ENCODE measurements at places on chromosomes 3 and 15.

GRCh38 chr3:185153171-185153771, 411 bp upstream of the C3orf70 start:
- DNase-seq = peak; percentile 40

DNA sequence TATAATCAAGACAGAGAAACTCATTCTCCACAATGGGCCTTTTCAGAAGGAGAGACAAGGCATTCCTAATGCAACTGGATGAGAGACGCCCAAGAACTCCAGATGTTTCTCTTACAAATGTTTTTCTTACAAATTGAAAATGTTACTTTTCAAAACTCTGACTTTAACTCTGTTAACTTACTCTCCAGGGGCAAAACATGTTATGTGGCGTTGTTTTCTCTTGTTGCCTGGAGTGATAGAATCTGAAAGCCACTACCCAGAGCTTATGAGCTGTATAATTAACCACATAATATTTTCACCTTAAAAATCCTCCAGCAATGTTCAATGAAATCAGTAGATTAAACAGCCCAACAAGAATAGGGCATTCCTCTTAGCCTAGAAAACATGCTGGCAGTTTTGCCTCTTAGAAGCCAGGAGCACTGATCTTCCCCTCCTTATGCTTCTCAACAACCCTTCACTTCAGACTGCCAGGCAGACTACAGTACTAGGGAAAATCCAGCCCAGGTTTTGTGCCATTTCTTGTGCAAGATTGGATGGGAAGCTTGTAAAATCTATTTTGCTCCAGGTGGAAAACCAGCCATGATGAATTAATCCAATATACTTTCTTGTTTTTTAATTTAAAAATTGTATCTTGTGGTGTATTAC, 186.7 kb upstream of the GADL1 start:
- no peak for DNase-seq

GRCh38 chr15:92531406-92531805, 124.2 kb downstream of the FAM174B start:
- DNase-seq = no peak

- no peak for DNase-seq
Measured at GRCh38 chr3:54003136-54003535, 111.5 kb upstream of the SELENOK start.

DNA sequence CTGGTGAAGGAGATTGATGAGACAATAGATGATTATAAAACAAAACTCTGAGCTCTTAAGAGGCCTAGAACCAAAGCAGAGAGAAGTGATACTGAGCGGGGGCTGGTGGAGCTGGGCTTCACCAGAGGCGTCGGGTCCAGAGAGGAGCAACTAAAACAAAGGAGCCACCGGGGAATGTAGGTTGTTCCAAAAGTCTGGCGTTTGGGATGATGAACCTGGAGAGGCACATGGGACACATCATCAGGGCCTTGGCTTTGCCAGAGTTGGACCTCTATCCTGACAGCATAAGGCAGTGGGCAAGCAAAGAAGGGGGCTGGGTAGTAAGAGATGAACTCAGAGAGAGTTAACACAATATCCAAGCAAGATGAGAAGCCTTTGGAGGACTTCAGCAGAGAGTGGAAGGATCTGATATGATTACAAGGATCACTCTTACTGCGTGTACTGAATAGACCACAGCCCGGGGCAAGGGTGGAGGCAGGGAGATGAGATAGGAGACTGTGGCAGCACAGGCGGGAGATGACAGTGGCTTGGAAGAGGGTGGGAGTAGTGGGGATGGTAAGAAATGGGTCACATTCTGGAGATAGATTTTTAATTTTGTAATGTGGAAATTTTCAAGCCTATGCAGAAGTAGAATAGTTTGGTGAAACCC, 36.0 kb upstream of the RASA2 start:
- no peak for DNase-seq

GRCh38 chr3:86978111-86978551, 12.8 kb downstream of the VGLL3 start:
- DNase-seq = no peak

DNA sequence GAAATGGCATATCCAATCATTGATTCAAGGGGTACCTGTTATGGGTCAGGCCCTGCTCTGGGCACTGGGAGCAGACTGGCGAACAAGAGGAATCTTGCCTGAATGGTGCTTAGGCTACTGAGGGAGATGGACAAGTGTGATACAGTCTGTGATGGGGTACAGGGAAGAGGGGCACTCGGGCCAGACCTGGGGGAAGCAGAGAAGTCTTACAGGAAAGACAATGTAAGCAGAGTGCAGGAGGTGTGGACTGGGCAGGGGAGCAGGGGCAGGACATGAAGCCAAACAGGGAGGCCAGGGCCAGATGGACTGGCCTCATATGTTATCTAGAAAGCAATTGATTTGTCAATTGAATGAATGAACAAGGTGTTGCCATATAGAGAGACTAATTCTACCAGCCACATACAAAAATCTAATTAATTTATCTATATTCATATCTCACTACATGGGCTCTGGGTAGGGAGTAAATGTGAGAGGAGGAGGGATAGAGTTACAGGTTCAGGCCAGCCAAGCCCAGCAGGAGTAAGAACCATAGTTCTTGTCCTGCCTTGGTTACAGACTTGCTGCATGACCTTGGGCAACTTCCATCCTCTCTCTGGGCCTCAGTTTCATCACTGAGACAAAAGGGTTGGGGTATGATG, 3.6 kb upstream of the IGDCC4 start:
- no peak for DNase-seq

DNA sequence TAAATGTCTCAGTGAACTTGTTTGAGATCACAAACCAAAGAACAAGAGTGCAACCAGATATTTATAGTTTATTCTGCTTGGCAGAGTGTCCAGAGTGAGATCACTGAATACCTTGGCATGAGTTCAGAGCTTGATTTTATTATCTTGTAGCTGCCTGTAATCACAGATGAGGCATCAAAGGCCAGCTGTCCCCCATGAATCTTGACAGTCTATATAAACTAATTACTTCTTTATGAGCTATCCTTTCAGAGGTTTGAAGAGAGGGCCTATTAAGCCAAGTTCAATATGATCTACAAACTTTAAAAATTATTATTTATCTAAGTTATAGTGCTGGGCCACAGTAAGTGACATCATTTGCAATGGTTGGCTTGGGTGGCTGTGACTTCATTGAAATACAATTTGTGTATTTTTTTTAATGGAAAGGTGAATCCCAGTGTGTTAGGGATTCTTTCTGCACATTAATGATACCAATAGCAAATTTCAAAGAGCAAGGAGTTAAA, 251.5 kb downstream of the CLSTN2 start:
- no peak for DNase-seq

GRCh38 chr3:161579395-161580126, 83.0 kb downstream of the OTOL1 start:
- DNase-seq = no peak

DNA sequence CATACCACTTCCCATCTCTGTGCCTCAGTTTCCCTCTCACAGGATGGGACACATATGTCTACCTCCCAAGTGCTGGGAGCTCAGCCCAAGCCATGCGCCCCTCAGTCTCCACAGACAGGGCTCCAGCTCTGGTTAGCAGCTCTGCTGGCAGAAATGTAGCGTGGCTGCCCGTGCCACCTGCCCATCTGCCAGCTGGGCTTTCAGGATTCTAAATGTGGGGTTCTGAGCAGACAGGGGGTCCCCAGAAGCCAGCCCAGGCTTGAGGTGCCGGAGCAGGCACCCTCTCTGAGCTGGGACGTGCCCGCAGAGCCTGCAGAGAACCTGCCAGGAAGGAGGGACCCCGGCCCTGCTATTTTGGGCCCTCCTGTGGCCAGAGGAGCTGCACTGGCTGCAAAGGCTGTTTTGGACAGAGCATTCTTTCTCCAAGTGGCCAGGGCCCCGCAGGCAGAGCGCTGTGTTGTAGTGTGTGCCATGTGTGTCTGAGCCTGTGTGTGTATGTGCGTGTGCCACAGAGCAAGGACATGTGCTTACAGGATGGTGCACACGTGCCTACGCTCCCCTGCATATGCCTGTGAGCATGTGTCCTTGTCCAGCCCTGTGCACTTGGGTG, 31.7 kb downstream of the PSTPIP1 start:
- peak; percentile 20 for DNase-seq

DNA sequence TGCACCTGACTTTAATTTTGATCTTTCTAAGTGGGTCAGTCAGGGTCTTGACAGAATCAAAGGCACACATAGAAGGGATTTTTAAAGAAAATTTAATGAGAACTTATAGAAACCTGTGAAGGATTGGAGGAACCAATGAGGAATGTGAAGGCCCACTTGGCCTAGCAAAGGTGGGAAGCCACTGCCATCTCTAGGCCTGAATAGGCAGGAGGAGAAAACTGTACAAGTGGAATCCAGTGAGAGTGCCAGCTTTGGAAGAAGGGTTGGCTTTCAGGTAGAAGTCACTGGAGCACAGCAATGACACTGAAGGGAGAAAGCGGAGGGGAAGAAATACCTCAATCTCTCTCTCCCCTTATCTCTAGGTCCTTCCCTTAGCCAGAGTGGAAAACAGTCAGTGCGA, 380.7 kb upstream of the KCNMB2 start:
- DNase-seq = no peak

DNA sequence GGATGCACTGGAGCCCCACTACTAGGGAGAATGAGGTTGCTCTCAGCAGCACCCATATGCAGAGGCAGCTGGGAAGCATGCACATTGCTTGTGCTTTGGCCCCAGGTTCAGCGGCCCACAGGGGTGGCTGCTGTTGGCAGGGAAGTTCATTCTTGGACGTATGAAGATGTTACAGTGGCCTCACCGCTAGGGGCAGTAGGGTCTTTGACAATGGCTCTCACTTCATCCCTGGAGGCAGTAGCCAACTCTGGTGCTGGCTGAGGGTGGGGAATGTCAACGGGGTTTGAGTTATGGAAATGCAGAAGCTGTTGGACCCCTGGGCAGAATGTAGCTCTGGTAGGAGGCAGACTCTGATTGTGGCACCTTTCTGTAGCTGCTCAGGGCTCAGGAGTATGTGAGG, 279.9 kb downstream of the SCAPER start:
- DNase-seq = no peak

DNA sequence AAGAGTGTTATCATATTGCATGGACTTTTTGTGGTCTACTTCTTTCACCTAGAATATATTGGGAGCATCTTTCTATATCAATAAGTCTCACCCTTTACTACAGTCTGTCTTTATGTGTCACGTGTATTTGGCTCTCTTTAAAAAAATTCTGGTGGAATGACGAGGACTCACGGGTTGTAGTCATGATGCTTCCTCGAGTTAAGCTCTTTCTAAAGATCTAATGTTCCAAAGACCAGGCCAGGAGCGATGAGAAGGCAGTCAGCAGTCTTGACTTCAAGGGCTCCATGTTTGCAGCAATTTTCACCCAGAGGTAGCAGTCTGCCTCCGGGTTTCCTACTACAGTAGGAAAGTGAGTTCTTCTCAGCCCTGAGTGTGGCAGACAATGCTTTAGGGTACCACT, 88.9 kb downstream of the FRMD4B start:
- no peak for DNase-seq
